ENCODE measurements at places on chromosomes 1 and 21. TPM values are rescaled to one million over a fixed set of nuclear protein-coding genes. Genes with fewer than 3 reads are reported as not detected.

SYT11 gene
- total RNA-seq = 14.2 TPM

ILDR2 gene
- 6.8 TPM for total RNA-seq

MYBPHL gene
- not detected for total RNA-seq

CTH gene
- 2.9 TPM for total RNA-seq

OLIG2 gene
- total RNA-seq = not detected

WNT9A gene
- 0.32 TPM for total RNA-seq

CA6 gene
- total RNA-seq = 0.31 TPM

ATP6V1G3 gene
- not detected for total RNA-seq

EDARADD gene
- total RNA-seq = 1.6 TPM

NUP210L gene
- 0.04 TPM for total RNA-seq

ARTN gene
- total RNA-seq = 0.10 TPM

ELAVL4 gene
- not detected for total RNA-seq

DIO1 gene
- not detected for total RNA-seq

CSMD2 gene
- not detected for total RNA-seq

RHBG gene
- not detected for total RNA-seq

GJB5 gene
- not detected for total RNA-seq

TDRD5 gene
- total RNA-seq = not detected

PDE4B gene
- 27.7 TPM for total RNA-seq

PTTG1IP gene
- total RNA-seq = 70.2 TPM

PTPRU gene
- 0.31 TPM for total RNA-seq

SERPINC1 gene
- 0.17 TPM for total RNA-seq

CYP4A22 gene
- total RNA-seq = not detected

SMIM11 gene
- total RNA-seq = 21.1 TPM

LRRC3 gene
- 5.0 TPM for total RNA-seq

RIPPLY3 gene
- total RNA-seq = not detected

FAM72C gene
- 10.2 TPM for total RNA-seq

MAP1LC3C gene
- not detected for total RNA-seq

TAL1 gene
- total RNA-seq = not detected

All from activated CD4-positive, alpha-beta T cell treated with anti-CD3 and anti-CD28 coated beads, Interleukin-2, amount 10 ng/mL, durations not matched to agents 7 days and 5 days (primary cell).